Stimulated activated CD8-positive, alpha-beta memory T cell treated with anti-CD3 and anti-CD28 coated beads, Interleukin-4, amount 100 ng/mL, for 4 hours (primary cell): ENCODE measurements at places on chromosomes 7 and 10.

- DNase-seq, result no peak
Measured at GRCh38 chr7:4962872-4963775, 4.1 kb upstream of the MMD2 start.

GRCh38 chr7:117285826-117286225 is 37.0 kb downstream of the WNT2 start:
- DNase-seq, result no peak

DNA sequence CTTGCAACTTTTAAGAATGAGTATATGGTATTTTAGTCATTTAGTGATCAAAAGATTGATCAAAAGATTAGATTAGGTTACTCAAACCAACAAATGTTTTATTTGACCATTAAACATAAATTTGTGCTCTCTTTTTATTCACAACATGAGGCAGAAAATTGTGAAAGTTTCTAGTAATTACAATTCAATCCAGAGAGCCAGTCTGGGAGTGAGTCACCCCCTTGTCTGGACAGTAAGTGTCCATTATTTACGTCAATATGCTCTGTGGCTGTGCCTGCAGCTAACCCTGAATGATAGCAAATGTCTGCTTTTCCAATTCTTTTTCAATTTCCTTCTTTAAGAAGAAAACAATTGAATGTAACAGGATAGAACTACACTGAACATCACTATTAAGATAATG is 27.9 kb downstream of the GNG11 start:
- DNase-seq, result no peak

DNA sequence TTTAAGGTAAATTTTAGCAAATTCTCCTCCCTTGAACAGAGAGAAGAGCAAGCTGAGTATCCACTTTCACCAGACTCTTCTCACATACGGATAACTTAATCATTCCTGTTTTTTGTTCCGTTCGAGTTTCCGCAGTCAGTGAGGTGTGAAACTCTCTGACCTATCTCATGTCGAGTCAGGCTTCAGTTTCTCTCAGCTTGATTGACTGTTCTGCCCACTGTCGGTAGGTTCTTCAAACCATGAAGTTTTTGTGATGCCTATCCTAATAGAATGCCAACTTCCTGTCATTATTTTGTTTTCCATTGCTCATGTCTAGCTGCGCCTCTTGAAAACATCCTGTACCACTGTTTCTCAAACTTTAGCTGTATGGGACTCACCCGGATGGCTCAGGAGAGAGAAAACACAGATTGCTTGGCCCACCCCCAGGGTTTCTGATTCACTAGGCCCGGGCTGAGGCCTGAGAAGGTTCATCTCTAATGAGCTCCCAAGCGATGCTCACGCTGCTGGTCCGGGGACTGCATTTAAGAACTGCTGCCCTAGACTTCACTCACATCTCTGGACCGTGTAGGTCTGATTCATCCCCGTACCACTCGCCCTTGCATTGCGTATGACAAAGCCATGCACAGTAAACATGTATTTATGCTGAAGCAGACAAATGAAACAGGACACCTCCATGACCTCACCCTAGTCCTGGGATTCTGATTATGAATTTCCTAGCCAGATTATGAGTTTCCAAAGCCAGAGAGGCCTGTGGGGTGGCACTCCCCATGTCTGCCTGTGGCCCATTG is 208.4 kb upstream of the AGK start:
- no peak for DNase-seq

GRCh38 chr10:101120884-101121653 is 10.0 kb upstream of the TLX1 start:
- DNase-seq, result no peak

DNA sequence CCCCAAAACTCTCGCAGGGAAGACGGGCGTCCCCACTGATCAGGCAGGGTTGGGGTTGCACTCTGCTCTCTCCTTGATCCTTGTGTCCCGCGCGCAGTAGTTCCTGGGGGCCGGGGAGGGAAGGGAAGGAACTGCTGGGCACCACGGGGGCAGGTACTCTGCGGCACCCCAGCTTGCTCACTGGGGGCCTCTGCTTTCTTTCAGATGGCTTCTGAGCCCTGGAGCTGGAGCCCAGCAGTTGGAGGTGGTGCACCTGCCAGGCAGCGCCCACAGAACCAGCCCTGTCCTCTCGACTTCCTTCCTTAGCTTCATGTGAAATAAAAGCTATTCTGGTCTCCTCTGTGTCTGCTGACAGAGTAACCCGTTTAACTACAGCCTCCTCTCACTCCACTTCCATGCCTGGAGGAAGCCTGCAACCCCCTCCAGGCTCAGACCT is 12.2 kb downstream of the PLAC9 start:
- no peak for DNase-seq

DNA sequence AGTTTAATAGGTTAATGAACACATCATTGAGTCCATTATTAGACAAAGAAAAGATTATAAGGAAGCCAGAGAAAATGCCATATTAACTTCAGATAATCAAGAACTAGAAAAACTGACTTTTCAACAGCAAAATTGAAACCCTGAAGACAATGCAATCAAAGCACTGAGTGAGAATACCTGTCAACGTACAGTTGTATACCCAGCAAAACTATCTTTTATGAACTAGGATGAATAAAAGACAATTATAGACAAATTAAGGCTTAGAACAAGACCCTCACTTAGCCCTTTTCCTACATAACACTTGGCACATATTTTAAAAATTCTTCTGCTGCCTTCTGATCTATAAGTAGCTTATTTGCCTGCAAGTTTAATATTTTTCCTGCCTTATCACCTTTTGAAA is 19.0 kb upstream of the DGKI start:
- DNase-seq, result no peak

DNA sequence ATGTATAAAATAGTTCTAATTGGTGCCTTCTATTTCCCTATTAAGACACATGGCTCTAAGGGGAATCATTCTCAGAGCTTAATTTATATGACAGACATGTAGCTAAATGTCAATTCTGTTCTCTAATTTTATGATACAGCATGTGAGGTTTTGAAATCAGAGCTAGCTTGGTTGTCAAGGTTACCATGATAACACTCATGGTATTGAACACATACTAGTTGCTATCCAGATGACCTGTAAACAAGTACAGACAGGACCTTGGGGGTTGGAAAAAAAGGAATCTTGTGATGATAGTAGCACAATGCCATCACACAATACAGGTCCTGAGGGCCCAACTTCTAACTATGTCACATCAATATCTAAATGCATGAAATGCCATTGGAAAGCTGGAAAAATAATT is 49.2 kb downstream of the RHOBTB1 start:
- DNase-seq, result no peak

GRCh38 chr7:107396990-107397389 is 72.9 kb upstream of the GPR22 start:
- DNase-seq, result no peak

- DNase-seq, result no peak
Measured at GRCh38 chr7:38199154-38199553, 21.1 kb downstream of the STARD3NL start.

GRCh38 chr7:139623518-139623917 is 100.0 kb downstream of the CLEC2L start:
- DNase-seq, result no peak

DNA sequence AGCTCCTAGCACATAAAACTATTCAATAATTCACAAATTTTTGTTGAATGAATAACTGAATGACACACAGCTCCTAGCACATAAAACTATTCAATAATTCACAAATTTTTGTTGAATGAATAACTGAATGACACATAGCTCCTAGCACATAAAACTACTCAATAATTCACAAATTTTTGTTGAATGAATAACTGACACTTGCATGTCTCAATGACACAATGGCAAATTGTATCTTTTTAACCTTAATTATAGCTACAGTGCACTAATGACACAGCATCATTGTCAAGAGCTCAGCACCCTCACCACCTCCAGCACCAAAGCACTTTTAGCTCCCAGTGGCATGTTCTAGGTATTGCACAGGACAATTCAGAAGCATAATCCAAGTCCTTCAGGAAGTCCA is 131.6 kb downstream of the PDE1C start:
- no peak for DNase-seq

- DNase-seq, result no peak
Measured at GRCh38 chr10:33315891-33316290, 18.6 kb downstream of the NRP1 start.

DNA sequence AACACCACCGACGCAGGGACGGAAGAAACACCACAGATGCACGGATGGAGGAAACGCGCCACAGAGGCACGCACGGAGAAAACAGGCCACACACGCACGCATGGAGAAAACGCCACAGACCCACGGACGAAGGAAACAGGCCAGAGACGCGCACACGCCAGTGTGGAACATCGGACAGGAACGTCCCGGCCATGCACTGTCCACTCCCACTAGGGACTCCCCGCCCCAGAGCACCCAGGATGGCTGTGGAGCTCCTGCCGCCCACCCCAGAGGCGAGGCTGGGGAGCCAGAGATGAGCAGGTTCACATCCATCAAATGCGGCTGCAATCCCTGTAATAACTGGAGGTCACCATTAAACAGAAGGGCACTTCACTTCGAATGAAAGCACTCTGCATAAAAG is 17.3 kb downstream of the DIP2C start:
- no peak for DNase-seq

GRCh38 chr7:2031451-2031845 is 201.3 kb downstream of the MAD1L1 start:
- DNase-seq, result no peak

GRCh38 chr7:108455551-108455997 is 662 bp downstream of the NRCAM start:
- DNase-seq, result no peak

DNA sequence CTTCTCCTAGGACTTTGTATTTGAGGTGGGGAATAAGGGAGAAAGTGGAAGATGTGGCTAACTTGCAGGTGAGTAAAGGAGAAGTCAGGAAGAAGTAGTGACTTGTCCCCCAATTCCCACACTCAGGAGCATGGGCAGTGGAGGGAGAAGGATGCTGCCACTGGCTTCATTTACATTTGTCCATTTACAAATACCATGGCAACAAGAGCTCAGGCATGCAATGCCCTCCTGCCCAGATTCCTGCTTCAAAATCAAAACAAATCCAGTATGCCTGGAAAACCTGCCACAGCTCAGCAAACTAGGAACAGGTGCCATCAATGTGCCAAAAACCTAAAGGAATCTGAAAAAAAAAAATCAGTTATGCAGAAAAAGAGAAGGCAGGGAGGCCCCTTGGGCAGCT is 139.9 kb downstream of the KCNMA1 start:
- DNase-seq, result no peak

DNA sequence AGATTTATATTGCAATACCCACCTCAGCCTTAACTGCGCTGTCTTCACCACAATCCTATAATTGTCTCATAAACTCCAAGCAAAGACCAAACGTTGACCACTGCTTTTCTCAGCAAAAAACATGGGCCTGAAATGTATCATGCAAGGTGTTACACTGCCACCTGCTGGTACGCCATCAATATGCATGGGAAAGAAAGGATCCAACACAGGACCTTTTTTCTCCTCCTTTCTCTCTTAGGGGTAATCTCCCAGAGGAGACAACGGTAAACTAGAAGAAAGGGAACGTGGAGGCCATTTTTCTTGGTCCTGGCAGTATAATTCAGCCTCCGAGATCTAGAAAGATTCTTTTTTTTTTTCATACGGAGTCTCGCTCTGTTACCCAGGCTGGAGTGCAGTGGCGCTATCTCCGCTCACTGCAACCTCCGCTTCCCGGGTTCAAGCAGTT is 79.1 kb upstream of the MPP7 start:
- DNase-seq, result peak; percentile 83

GRCh38 chr7:20172736-20173334 is 44.3 kb downstream of the MACC1 start:
- DNase-seq, result no peak

DNA sequence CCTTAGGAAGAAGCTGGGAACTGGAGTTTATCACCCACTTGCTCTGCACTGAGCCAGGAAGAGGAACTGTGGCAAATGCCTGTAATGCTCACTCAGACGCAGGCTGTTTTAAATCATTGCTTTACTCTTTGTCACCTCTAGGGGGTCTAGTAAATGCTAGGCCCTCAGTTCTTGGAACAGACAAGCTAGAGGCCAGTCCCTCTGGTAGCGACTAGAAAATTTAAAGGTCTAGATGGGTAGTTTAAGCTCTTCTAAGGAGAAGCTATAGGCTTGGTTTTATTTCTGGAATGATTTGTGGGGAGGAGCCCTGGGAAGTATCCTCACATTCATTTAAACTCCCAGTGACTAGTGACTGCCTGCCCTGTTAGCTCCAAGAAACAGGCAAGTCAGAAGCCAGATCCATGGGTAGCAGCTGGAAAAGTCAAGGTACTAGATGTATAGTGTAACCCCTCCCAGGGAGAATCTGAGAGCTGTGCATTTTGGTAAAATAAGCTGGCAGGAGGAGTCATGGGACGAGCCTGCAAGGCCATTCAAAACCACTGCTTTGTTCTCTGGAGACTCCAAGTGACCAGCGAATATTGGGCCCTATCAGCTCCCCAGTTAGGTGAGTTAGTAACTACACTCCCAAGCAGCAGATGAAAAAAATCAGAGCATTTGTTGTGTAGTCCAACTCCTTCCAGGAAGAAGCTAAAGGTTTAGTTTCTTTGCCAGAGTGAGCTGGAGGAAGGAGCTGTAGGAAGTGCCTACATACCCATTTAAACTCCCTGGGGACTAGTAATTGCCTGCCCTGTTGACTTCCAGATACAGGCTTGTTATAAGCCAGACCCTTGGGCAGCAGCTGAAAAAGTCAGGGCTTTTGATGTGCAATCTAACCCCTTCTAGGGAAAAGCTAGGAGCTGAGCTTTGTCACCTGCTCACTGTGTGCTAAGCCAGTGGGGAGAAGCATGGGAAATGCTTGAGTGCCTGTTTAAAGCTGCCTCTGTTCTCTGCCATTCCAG is 68.9 kb downstream of the DYNC1I1 start:
- no peak for DNase-seq

- DNase-seq, result no peak
Measured at GRCh38 chr10:90306187-90306586, 551.7 kb downstream of the HTR7 start.

DNA sequence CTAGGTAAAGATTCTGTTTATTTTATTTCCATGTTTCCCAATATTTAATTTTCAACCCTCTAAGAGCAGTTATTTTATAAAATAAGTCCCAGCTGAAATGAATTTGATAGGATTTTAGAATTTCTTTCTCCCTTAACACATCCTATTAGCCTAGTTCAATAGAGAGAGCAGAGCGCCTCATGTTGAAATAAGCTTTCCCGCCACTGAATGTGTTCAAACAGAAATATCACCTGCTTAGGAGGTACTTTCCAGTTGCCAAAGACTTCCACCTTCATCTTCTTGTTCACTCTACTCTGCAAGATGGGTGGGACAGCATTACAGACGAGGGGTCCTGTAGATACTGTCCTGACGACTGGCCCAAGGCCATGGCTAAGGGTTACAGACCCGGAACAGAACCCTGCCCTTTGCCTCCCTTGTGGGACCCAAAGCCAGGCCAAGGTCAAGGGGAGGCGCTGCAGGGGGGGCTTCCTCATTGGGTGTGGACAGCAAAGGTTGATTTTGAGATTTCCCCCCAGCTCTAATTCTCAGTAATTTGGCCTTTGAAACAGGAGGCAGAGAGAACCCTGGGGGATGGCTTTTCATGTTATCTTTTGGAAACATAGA is 62.0 kb downstream of the PARP12 start:
- DNase-seq, result no peak

DNA sequence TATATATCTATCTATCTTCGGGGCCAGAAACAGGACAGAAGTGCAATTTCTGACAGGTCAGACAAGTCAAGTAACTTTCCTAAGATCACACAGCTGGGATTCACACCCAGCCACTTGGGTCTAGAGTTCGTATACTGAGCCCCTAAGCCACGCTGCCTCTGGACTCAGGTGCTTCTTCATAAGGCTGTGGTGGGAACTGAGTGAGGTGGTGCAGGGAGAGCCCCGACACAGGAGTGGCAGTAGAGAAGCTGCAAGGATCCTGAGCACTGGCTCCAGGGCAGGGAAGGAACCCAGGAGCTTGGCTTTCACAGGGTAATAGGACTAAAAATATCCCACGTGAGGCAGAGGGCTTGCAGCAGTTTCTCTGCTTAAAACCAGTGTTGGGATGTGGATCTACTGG is 33.8 kb downstream of the C10orf53 start:
- DNase-seq, result no peak
